Activated CD4-positive, alpha-beta memory T cell treated with anti-CD3 and anti-CD28 coated beads, Interleukin-2, amount 10 ng/mL, durations not matched to agents 7 days and 5 days (primary cell): ENCODE measurements at places on chromosomes 11 and 22.

DNA sequence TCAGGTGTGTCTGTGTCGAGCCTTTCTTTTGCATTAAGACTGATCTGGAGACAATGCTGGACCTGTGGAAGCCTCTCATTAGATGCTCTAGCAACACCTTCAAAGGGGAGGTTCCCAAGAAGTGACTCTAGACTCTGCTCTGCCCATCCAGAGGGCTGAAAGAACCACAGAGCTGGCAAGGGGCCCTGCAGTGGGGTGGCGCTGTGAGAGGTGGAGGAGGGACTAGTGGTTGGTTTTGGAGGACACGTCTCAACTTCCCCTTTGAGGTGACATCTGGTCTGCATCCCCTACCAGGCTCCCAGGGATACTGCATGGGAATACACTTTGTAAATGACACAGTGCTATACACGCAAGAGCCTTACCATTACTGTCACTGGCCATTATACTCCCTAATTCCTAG is 34.2 kb upstream of the SYT13 start:
- DNase-seq = no peak

DNA sequence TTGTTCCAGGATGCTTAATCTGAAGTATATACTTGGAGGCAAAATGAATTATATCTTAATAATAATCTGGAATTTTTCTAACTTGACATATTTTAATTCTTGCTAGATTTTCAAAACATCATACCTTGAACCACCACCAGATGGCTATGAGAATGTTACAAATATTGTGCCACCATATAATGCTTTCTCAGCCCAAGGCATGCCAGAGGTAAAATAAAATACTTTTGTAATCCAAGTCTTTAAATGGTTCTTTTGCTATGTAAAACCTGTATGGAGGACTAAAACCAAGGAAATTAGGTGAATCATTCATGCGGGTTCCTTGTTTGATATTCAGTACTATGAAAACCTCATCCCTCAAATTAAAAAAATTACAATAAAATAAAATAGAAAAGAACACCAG is 14.4 kb downstream of the NAALAD2 start:
- no peak for DNase-seq

DNA sequence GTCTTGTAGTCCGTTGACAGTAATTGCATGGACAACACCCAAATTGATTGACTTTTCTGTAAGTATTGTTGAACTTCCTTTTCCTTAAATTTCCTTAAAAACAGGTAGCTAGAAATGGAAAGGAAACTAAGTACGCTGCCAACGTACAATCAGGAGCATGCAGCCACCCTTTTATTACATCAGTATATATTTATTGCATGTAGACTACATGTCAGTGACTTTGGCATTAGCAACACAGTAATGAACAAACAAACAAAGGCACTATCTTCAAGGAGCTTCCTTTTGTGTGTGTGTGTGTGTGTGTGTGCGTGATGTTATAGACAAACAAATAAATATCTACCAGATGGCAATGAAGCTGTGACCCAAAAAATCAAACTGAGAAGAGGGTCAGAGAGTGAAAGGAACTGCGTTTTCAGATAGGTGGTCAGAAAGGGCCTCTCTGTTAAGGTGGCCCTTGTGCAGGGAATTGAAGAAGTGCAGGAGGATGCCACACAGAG is at the start of gene OR9Q1:
TSS of gene OR9Q1 (plus strand) at position 447 of the 497 bp plus-strand sequence. CDS start 155,564 bp downstream, outside the sequence.
- no peak for DNase-seq

GRCh38 chr11:60852117-60852981 is 3.4 kb downstream of the PTGDR2 start:
- DNase-seq = no peak

DNA sequence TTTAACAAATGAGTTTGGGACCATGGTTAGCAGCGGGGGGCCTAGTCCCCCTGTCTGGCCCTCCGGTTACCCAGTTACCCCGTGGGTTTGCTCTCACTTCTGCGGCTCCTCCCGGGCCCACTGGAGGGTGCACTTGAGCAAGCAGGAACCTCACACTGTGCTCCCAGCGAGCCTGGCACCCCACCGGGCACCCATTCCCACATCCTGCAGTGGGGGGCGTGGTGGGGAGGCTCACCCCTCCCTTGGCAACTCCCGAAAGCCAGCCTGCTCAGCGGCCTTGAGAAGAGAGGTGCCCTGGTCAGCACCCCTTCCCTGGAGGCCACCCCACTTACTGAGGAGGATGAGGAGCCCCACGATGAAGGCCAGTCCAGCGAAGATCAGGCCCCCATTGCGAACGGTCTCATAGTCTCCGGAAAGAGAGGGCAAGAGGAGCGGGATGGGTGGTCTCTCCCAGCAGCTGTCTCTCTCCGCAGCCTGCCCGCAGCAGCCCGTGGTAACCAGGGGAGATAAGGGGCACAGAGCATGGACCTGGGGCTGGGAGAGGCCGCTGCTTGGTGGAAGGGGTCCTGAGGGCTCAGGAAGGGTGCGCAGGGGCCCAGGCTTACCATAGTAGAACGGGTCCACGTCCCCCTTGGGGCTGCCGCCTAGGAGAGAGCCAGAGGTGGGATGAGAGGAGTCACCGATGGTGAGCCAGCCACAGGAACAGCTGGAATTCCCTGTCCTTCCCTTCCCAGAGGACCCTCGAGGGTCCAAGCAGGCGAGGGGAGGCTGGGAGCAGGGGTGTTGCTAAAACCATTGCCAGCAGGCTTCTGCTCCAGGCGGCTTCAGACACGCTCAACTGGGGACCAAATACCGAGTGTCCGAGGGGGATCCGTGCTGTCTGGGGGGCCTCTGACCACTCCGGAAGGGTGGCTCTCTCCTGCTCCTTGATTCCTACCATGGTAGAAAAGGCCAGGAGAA is 2.2 kb downstream of the FXYD2 start:
- peak; percentile 61 for DNase-seq

GRCh38 chr11:69361466-69361865 is 67.5 kb downstream of the MYEOV start:
- DNase-seq = no peak

DNA sequence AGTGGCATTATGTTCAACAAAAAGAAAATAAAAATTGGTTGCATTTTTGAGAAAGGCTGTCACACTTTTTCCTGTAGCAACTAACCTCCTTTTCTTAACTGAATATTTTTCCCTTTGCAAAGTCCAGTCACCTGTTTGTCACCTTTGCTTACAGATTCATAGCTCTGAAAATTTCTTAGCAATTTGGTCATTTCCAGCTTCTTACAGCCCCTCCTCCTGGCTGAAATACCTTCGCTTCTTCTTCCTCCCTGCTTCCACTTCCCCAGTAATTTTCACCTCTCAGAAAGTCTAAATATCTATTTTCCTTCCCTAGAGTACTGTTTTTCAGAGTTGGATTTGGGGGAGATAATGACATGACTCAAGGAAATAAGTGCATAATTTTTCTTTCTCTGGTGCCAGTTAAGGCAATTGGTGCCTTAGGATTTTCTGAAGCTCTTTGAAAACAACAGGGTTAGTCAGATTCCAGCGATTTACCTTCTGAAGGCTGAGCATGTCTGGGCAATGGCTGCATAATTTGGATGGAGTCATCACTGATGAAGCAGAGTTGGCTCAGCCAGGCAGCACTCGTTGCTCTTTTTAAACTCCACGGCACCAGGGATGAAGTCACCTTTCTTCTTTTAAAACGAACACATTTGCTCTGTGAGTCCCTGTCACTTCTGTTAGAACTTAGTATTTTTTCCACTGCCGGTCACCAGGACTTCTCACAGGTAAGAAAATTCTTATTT is 62.1 kb upstream of the AMOTL1 start:
- DNase-seq = no peak

GRCh38 chr22:45291931-45292290 is 7.2 kb downstream of the UPK3A start:
- no peak for DNase-seq

DNA sequence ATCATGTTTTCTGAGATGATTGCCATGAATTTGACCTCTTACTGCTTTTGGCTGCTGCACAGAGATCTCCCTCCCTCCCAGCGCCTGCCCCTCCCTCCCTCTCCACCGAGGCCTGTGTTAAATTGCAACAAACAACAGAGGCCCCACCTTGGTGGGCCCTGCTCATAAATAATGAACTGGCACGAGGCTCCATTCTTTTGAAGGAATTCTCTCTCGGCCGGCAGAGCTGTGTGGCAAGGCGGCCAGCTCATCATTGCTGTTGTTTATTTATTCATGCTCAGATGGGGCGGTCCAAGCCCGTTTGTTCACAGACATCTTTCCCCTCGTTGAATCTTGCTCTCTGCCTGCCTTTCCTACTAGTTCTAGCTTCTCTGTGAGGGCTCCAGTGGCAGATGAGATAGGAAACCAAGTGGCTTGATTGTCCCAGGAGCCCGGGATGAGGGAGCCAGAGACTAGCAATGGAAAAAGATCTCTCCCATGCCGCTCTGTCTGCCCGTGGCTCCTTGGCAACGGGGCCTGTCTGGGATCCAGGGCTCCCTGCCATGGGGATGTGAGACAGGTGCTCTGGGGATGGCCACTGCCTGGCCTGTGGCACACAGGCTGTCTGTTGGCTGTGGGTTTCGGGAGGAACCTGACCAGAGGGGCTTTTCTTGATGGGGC is 192.6 kb downstream of the DSCAML1 start:
- no peak for DNase-seq

DNA sequence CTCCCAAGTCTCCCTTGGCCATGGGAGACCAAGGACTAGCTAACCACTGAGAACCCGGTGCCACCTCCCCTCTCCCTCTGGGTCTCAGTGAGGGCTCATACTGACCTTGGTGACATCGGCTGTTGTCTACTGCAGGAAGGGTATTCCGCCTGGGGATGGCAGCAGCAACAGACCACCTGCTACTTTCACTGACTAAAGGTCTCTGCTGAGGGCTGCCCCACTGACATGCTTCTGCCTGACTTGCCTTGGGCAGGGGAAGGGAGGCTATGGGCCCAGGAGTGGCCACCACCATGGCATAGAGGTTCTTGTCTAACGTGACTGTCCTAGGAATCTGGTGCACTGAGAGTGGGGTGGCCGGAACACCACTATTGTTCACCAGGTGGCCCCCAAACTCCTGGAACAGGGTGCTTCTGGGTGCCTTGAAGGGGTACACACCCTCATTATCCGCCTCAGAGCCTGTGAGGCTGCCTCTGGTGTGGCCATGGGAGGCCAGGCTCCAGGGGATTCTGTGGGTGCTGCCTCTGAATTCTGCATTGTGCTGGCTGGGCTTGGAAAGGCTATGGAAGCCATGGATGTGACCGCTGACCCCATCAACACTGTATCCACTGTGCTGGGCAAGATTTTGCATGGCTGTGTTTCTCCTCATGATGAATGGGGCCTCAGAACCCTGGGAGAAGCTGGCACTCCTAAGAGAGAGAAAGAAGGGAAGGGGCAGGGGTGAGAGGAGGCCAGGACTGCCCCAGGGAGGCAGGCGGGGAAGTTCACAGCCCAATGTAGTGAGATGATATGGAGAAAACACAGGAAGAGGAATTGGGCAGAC is 38.3 kb downstream of the GAB4 start:
- peak; percentile 8 for DNase-seq

- no peak for DNase-seq
Measured at GRCh38 chr11:18522388-18522787, 4.4 kb downstream of the TSG101 start.

GRCh38 chr11:26480041-26480440 is 92.0 kb downstream of the MUC15 start:
- no peak for DNase-seq

GRCh38 chr22:20198557-20199319 is 47.9 kb upstream of the CCDC188 start:
- no peak for DNase-seq

DNA sequence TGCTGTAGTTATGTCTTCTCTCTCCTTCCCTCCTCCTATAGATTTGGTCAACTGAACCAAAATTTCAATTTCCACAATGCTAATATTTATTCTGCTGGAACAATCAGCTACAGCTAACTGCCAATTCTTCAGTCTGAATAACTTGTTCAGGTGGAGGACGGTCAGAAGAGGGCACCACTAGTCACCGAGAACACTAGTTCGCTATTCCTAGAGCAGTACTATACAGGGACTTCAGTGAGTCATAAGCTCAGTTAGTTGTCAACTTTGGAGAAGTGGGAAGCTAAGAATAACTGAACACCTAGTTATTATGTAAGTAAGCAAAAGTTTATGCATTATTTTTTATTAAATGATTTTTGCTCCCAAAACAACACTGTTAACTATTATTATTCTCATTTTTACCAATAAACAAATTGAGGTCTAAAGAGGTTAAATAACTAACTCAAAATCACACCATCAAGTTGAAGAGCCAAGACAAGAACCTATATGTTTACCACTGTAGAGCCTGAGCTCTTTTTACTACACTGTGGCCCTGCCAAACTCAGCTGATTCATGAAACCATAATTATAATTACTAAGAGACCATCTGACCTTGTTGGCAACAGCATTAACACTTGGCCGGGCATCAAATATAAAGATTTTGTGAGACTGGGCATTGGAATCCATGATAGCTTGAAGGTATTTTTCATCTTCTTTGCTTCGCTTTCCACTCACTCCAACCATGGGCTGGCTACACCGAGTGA is 59.0 kb downstream of the CEP57 start:
- peak; percentile 23 for DNase-seq

DNA sequence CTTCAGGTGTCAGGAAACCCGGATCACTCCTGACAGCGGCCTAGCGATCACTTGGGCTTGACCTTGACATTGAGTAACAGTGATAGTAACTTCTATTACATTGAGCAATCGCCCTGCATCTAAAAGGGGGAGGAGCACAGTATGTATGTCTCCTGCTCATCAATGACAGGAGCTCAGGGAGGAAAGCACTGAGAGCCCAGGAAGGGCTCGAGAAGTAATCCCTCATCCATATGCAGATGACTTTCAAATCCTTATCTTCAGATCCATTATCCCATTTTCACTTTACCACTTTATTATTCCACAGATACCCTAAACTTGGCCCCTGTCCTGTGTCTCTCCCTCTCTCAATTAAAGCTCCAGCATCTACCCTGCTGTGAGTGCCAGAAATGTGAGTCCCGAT is 47.8 kb downstream of the ABTB2 start:
- no peak for DNase-seq

- DNase-seq = no peak
Measured at GRCh38 chr11:14340721-14341120, 18.3 kb downstream of the RRAS2 start.

DNA sequence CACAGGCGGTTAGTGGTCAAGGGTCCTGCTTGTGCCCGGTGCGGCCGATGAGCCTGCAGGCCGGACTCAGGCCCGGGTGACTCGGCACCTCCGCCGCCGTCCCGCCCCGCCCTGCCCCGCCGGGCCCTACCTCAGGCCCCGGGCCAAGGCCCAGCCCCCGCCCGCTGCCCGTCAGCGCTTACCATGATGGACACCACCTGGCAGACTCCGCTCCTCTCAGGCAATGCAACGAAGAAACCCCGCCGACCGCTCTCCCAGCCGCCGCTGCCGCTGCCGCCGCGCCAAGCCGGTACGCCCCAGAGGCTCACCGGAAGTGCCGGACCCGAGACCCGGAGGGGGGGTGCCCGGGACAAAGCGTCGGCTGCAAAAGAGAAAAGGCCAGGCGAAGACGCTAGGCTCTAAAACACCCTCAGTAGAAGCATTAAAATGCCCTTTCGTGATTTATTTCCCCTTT is at the start of gene UFD1:
TSS of gene UFD1 (minus strand) at position 293 of the 454 bp plus-strand sequence. CDS start at position 185, 108 bp downstream.
- peak; percentile 85 for DNase-seq

GRCh38 chr11:17405232-17406005 is 17.0 kb upstream of the KCNJ11 start:
- no peak for DNase-seq
